ENCODE measurements at places on chromosomes 2 and 18.

DNA sequence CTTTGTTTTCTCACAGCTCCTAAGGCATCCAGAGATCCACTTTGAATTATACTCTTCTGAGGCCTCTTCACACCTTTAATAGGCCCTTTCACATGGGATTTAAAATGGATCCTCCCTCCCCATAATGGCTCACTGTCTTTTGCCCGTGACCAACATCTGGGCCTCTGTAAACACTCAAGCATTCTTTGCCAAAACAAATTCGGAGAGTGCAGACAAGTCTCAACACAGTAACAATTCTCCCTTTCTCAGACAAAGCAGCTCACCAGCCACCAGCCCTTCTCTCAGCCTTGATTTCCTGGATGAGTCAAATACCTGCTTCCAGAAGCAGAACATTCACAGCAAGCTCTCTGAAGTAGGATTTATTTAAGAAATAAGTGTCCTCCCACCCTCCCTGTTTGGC is 14.0 kb upstream of the IMP4 start:
- DNase-seq = no peak

GRCh38 chr18:51426996-51427395 is 229.5 kb upstream of the MEX3C start:
- DNase-seq = no peak

DNA sequence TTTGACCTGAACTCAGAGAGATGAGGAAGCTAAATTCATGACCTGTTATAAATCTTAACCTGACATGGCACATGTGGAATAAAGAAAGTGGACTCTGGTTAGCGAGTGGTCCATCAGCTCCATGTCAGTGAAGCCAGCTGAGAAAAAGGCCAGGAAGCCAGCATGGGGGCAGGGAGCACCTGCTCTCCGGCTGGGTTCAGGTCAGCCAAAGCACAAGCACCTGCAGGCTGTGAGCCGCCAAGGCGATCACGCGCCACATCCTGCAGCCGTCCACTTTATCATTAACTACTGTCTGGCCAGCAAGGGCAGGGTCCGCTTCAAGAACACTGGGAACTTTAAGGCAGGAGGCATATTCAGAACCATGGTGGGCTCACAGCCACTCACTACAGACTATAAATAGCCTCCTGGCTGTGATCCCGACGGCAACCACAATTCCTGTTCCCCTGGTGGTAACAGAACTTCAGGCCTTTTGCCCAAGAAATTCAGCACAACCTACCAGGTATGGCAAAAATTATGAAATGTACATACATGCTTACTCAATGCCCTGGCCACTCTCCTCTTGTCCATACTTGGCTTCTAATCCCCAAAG is 35.5 kb downstream of the ACVR1 start:
- DNase-seq = no peak

DNA sequence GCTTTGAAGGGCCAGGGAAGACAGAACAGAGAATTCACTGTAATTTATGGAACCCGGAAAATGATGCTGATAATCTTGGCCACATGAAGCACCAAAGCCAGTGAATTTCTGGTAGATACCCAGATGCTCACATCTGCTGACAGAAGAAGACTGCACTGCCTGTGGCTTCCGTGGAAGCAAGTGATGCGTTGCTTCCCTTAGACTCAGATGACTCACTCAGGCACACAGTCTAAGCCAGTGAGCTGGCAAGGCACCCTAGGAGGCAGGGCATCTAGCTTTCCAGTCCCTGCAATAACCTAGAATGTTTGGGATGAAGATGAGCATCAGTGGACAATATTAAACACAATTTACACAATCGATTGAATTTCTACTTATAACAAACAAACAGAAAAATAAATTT is 284.7 kb downstream of the CMPK2 start:
- no peak for DNase-seq

DNA sequence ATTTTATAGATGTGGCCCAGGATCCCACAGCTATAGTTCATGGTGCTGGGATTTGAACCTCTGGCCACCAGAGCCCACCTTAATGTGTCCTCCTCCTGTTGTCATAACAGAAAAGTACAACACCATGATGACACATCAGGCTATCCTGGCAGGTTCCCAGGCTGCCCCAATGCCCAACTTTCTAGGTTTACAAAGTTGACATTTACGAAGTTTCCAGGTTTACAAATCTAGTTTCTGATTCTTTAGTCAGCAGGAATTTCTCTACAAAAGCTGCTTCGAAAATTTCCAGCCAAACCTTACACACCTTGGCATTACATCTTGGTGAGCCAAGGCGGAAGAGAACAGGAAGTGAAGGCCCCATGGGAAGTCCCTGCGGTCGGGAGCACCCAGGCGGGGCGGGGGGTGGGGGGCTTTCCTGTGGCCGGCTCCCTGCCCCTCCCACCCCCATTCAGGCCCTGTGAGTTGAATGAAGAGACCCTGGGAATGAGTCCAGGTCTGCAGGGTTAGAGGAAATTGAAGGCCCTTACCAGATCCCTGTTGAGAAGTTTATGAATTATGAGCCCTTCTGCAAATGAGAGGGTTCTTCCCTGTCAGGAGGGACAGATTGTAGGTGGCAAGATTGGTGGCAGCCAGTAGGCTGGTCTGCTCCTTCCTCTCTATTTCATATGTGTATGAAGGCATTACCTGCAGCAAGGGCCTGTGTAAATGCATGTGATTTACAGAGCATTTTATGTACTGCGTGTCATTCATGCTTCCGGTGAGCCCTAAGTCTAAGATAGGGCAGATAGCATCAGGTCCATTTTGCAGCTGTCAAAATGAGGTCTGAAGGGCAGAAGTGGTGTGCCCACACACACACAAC is 11.1 kb upstream of the IL1RN start:
- DNase-seq = no peak

- no peak for DNase-seq
Measured at GRCh38 chr2:119544939-119545475, 758 bp downstream of the CFAP221 start.

DNA sequence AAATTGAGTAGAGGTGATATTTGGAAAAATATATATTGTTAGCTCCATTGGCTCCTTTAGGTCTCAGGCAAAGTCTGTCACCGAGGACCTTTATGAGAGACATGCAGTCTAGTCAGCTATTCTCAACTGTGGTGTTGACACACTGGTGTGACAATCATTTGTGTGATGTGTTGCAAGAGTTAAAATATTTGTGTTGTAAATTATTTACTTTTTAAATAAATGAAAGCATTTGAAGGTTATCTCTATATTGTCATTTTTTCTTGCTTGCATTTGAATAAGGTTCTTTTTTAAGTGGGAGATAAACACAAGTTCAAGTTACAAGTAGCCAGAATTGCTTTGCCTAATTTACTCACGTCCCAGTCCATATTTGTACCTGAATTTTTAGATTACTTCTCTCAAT is 4.3 kb downstream of the REL start:
- no peak for DNase-seq

GRCh38 chr2:219901155-219901554 is 273.7 kb downstream of the SLC4A3 start:
- no peak for DNase-seq

DNA sequence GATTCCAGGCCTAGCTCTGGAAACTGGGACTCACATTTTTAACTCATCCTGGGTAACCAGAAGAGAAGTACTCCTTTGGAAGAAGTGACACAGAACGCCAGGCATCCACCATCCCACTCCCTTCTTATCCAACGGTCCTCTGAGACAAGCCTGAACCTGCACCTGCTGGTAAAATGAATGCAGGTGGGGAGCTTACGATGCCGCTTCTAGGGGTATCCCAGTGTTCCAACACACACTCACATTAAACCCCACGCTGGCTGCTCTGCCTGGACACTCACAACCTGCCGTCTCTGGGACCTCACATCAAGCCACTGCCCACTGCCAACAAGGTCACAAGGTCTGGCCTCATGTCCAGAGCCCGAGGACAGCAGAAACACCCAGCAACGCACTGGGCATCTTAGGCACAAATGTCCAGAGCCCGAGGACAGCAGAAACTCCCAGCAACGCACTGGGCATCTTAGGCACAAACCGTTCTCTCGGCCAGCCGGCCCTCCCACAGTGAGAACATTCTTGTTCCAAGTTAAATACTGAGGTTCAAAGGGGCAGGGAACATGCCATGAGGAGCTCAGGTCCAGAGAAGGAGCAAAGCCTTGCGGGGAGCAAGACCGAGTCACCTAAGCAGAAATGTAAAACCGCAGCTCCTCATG is 9.9 kb downstream of the SLC66A2 start:
- DNase-seq = no peak

DNA sequence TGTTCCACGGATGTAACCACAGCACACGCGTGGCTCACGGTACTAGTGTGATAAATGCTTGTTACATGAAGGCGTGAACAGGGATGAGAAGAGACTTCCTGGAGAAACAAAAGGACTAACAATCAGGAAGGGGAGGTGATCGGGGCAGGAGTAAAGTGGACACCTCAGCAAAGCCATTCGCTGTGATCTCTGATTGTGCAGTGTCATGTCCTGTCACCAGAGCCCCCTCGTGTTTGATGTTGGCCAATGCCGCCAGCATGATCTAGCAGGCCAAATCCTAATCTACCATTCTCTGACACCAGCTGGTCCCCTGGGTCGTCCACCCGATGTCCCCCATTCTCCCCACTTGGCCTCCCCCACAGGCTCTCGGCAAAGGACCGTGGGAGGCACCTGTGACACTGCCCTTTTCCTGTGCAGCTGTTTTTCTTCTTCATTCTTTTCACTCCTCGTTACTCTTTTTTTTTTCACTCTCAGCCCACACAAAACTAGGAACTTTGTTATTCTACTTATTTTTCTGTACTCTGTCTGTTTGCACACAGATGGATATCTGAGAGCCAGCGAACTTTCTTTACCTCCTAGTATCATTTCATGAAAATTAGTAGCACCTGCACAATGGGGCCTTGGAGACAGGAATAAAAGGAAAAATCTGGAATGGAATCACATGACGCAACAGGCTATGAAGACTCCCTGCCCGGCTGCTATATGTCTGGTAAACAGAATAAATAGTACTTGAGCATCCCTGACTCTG is 146.8 kb downstream of the TGIF1 start:
- no peak for DNase-seq

- no peak for DNase-seq
Measured at GRCh38 chr2:20282916-20283592, 58.1 kb upstream of the SDC1 start.

DNA sequence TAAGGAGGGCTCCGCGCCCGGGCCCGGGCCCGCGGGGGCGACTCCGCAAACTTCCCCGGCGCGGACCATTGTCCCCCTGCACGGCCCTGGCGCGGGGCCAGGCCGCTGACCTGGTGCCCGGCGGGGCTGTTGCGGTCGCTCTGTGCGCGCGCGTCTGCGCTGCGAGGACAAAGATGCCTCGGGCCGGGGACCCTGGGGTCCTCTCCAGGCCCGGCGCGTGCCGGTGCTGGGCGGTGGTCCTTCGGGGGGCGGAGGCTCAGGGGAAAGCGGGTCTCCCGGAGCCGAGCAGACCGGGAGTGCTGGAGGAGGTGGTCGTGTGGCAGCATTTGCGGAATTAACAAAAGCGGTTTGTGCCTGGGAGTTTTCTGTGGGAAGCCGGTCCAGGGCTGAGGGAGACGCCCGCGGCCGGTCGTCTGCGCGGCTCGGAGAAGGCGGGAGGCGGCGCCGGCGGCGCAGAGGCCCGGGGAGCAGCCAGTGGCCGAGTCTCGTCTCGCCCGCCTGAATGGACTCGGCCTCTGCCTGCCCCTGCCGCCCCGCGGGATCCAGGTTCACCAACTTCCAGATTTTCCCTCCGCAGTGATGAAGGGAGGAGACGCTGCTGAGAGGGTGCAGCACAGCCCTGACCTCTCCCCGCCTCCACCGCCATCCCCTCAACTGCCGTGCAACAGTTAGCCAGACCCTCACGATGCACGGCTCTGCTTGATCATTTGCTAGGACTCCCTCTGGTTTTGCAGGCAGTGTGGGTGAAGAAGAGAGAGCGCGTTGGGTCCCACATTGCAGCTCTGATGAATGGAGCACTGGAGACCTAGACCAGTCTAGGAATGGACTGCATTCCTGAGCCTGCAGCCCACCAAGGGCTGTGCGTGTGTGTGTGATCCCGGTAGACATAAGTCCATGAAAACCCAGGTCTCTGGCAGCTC is 705 bp downstream of the EFR3B start:
- DNase-seq = no peak

- DNase-seq = peak; percentile 41
Measured at GRCh38 chr18:49055754-49056172, 105.0 kb upstream of the SMAD7 start.

GRCh38 chr2:102059151-102059550 is 67.4 kb downstream of the IL1R2 start:
- DNase-seq = no peak

DNA sequence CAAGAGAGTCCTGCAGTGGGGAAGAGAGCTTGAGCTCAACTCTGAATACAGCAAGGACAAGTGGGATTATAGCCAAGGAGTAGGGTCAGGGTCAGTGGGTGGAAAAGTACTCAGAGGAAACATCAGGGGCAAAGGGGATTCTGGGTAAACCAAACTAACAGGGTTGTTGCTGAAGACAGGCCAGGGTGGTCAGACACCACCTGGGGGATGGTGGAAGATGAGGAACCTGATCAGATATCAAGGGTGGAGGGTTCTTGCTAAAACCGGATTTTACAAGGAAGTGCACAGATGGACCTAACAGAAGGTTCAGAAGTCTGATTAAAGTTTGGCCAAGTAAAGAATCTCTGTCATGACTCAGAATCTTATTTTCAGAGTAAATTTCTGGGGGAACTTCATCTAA is 16.5 kb downstream of the OSBPL1A start:
- DNase-seq = no peak

DNA sequence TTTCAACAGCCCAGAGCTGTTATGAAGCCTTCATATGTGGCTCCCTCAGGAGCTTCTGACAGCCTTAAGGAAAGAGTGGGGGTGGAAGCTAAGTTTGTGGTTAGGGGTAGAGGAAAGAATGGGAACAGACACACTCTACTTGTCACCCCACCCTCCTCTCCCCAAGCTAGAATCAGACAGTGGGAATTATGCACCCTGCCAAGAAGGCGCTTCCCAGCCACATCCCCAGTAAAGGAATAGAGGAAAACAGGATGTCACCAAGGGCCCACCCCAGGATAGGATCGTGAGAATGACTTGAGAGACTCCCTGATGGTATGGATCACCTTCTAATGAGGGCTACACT is 32.4 kb upstream of the EML4 start:
- no peak for DNase-seq

GRCh38 chr2:35580956-35581355 is 774.6 kb upstream of the CRIM1 start:
- no peak for DNase-seq

DNA sequence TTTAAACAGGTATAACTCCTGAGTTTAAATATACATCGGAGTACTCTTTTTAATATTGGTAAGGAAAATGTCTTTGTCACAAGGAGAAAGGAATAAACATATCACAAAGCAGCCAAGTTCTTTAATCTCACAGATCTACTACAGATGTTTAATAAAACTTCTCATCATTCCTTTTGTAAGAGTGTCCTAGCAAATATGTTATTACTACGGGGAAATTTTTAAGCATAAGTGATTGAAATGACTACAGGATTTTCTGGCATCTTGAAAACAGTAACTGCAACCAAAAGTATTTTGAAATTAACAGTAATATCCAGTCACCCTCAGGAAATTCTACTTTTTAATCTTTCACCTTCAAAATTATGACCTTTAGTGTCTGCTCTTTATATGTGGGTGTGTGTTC is 403.1 kb downstream of the IRS1 start:
- DNase-seq = no peak

GRCh38 chr18:7696780-7697179 is 129.7 kb downstream of the PTPRM start:
- DNase-seq = no peak

GRCh38 chr2:119407430-119408220 is 24.0 kb upstream of the TMEM37 start:
- no peak for DNase-seq

Data from stimulated activated CD8-positive, alpha-beta memory T cell treated with anti-CD3 and anti-CD28 coated beads, Interleukin-15, amount 100 ng/mL, for 48 hours (primary cell).